ENCODE measurements at places on chromosomes 2 and 18.

DNA sequence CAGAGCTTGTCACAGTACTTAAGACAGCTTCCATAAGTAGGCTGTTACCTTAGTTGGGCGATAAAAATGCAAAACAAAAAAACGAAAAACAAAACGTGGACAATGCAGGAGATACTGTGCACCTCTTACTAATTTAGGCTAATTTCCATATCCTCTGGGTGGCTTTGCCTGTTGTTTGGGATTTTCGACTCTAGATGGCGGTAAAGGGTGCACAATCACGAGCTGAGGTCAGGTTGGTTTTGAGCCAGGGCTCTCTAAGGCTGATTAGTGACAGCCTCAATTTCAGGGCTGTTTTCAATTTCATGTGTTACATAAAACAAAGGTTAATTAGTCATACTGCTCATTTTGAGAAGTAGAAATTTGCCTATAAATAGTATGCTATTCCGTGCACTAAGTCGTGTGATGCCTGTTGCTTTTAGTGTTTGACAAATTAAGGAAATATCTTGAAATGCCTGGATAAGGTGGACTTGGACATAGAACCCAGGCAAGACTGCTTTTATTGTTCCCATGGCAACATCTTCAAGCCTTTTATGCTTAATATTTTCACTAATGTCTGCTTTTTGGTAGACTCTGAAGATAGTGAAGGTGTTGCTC lies 493.1 kb downstream of the SOCS6 start:
- DNase-seq = peak; percentile 74

GRCh38 chr2:85032621-85033020 lies 61.7 kb downstream of the KCMF1 start:
- DNase-seq = no peak

DNA sequence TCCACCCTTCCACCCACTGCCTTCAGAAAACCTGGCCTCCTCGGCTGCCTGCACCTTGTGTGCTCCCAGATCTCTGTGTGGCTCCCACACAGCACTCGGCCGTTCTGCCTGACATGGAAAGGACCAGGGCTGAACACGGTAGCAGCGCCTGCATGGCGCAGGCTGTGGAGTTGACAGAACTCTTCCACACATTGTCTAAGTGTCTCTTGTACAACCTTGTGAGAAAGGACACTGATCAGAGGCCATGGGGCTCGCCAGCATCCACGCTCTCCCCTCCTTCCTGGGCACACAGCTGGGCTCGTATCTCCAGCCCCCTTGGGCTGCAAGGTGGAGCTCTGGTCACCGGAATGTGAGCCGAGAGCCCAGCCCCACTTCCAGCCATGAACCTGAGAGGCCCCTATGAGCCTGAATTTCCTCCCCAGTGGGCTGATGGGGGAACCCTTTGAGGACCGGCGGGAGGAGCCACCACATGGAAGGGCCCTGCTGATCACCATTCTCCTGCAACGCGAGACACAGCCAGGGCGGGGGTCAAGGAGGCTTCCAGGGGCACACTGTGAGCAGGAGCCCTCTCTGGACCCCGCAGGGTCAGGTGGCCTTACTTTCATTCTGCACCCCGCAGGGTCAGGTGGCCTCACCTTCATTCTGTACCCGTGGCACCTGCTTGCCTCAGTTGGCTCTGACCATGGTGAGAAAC lies 314.2 kb upstream of the MYT1L start:
- no peak for DNase-seq

DNA sequence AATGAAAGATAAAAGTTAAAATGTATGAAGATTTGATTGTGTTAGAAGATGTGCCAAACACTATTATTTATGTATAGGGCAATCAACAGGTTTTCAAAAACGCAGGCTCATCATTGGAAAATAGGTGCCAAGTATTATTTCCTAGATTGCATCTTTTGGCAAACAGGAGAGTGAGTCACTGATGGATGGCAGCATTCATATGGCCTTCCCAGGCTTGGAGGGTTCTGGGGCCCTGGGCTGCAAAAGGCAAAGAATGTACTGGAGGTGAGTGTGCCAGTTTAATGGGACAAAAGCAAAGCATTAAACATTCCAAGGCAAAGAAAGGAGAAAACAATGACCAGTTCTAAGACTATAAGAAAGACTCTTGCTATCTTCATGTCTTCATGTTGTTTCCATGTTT lies 379.4 kb downstream of the RIT2 start:
- DNase-seq = no peak

- DNase-seq = peak; percentile 48
Observed at GRCh38 chr2:218648088-218648786, 11.2 kb downstream of the ZNF142 start.

Measured in body of pancreas (tissue), 4 donors.